ENCODE measurements at places on chromosomes 6 and 20.
A peak's percentile ranks its signal among the peaks of the same experiment; 100 is the strongest.

DNA sequence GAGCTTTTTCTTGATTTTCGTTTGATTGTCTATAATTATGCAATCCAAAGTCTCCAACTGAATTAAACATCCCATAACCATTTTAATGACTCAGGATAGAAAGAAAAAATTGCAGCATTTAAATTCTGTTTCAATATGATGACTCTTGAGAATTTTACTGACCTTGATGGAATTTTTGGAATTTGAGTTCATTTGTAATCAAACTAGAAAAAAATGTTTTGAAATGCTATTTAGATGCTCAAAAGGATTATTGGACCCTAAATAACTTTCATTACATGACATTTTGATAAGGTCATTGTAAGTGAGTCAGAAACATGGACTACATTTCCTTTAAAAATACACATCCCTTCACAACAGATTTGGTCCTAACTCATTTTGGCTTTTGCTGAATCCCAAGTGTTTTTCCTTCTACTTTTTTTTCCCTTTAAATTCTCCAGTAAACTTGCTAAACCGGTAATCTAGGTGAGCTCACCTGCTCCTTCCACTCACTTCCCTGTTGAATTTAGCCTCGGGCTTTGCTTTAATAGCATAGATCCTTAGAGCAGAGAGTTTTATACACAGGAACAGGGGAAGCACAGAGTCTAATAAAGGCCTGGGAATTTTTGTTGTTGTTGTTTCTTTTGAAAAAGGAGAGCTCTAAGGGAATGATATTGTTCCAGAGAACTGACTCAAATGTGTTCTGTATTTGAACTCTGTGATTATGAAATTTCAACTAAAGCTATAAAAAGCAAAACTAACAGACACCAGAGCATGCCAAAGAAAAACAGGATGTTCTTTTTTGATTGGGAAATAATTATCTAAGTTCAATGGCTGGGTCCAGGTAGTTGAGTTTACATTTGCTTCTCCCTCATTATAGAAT, 1088.2 kb upstream of the CITED2 start:
- DNase-seq: no peak

DNA sequence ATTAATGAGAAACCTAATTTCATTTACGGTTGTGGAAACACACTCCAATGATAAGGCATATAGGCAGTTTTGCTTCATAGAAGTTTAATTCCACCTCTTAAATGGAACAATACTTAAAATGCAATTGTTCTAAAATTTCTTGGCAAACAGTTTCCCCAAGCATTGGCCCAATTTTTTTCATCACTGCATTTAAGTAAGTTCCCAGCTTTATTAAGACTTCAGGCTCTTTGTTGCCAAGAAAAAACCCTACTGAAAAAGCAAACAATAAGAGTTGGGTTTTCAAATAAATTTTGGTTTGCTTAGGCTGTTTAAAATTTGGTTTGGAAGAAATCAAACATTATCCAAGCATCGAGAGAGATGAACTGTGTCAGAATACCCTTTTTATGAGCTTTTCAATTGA, 690.9 kb upstream of the NRSN1 start:
- no peak for DNase-seq

GRCh38 chr20:62780204-62780603, 16.1 kb upstream of the MRGBP start:
- DNase-seq: no peak

DNA sequence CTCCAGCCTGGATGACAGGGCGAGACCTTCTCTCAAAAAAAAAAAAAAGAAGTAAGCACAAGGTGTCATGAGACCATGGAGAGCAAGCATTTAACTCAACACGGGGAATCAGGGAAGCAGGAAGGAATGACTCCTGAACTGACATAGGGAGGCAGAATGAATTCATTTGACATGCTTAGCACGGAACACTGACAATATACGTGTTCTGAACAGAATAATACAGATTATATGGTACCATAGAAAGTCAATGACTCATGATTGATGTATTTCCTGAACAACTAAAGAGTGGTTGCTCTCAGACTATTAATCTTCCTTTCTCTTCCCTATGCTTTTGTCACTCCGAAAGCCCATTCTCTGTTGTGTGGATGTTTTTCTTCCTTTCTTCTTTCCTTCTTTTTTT, 20.7 kb upstream of the ASIP start:
- DNase-seq: no peak

DNA sequence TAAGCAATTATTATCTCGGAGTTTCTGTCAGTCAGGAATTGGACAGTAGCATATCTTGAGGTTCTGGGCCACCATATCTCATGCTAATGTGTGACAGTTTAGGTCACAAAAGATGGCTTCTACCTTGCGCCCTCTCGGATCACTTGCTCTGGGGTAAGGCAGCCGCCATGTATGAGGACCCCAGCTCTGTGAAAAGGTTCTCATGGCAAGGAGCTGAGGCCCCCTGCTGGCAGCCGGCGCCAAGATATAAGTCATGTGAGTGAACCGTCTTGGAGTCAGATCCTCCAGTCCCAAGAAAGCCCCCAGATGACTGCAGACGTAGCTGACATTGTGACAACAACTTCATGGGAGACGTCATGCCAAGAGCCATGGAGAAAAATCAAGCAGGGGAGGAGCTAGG, 670.8 kb downstream of the KIF16B start:
- peak; percentile 23 for DNase-seq

GRCh38 chr6:87151781-87152525, 3.4 kb upstream of the ZNF292 start:
- DNase-seq: no peak

GRCh38 chr6:109807881-109808280, 116.8 kb downstream of the FIG4 start:
- no peak for DNase-seq

- no peak for DNase-seq
These were observed 424.5 kb downstream of the GRIK2 start for GRCh38 chr6:101818051-101818450.

- DNase-seq: peak; percentile 66
These were observed 542.3 kb downstream of the QKI start for GRCh38 chr6:163956571-163957407.

DNA sequence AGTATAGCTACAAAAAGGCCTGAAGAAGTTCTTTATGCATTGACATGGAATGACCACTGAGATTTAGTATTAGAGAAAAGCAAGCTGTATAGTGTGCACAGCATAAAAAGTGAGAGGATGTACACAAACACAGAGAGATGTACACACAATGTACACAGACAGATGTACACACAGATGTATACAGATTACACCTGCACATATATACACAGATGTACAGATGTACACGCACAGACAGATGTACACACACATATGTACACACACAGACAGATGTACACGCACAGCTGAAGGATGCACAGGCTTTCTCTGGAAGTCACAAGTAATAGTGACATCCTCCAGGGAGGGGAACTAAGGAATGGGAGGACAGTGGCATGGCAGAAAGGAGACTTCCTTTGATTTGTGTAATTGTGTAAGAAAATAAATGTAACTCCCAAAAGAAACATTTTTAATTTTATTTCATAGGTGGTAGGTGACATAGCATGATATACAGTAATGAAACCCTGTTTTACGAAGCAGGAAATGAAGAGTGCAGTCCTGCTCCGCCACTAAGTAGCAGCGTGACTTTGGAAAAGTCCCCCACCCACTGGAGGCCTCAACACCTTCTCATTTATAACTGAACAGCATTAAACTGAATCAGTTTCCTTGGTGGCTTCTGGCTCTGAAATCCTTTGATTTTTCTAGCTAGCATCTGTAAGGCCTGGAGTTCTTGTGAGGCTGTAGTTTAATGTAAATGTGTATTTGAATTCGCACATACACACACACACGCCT, 14.1 kb downstream of the NFATC2 start:
- DNase-seq: no peak

- no peak for DNase-seq
These were observed 4.9 kb upstream of the TRIM39 start for GRCh38 chr6:30321692-30322388.

GRCh38 chr6:134721060-134721405, 228.9 kb downstream of the ALDH8A1 start:
- no peak for DNase-seq

- no peak for DNase-seq
These were observed 164.4 kb upstream of the QKI start for GRCh38 chr6:163250116-163250515.

DNA sequence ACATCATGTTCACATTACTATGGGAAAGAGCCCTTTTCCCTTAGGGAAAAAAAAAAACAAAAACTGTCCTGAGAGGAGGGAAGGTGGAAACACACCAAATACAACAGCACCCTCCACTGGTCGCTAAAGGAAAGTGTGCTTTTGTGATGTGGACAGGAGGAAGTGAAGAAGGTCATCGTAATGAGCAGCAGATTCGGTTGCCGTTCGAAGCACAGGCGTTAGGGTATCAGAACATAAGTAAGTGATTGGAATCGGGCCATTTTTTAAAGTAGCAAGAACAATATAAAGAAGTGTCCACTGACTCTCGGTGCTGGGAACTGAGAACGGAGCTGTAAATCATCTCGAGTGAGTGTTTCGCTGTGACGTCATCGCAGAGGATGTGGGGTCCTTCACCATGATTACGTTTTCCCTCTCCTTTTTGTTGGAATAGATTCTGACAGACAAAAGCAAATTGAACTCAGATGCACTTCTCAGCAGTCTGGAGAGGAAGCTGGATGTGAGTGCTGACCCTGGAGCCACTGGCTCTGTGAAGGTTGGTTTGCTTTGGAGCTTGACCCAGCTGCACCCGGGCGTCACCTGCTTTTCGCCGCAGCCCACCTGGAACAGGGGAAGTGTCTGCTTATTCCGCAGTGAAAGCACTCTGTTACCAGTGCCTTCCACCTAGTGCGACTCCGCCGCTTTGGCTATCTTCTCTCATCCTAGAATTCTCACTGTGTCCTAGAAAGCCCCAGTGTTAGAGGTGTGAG, 203.6 kb upstream of the GMDS start:
- peak; percentile 81 for DNase-seq

DNA sequence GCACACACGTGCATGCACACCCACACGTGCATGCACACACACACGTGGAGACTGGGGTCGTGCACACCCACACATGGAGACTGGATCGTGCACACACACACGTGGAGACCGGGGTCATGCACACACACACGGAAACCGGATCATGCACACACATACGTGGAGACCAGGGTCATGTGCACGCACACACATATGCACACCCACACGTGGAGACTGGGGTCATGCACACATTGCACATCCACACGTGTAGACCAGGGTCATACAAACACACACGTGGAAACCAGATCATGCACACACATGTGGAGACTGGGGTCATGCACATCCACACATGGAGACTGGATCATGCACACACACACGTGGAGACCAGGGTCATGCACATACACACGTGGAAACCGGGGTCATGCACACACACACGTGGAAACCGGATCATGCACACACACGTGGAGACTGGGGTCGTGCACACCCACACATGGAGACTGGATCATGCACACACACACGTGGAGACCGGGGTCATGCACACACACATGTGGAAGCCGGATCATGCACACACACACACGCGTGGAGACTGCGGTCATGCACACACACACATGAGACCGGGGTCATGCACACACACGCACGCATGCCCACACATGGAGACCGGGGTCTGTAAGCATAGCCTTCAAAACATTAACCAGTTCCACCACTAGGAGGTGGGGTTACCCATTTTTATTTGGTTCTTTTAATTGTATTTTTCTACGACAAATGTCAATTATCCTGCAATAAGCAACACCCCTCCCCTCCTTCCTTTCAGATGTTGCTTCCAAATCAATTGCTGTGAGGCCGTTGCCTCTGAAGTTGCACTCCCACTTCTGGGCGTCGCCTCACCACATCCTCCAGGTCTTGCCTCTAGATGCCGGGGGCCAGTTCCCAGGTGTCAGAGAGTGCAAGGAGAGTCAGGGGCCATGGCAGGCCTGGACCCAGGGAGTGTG, 95.8 kb downstream of the TMEM242 start:
- no peak for DNase-seq

GRCh38 chr20:46304361-46304760, 3.9 kb downstream of the CDH22 start:
- peak; percentile 80 for DNase-seq

Data from H4 (cell line).